ENCODE measurements at places on chromosomes 4 and X.

- DNase-seq, result no peak
Measured at GRCh38 chr4:95220205-95221175, 328.3 kb downstream of the UNC5C start.

DNA sequence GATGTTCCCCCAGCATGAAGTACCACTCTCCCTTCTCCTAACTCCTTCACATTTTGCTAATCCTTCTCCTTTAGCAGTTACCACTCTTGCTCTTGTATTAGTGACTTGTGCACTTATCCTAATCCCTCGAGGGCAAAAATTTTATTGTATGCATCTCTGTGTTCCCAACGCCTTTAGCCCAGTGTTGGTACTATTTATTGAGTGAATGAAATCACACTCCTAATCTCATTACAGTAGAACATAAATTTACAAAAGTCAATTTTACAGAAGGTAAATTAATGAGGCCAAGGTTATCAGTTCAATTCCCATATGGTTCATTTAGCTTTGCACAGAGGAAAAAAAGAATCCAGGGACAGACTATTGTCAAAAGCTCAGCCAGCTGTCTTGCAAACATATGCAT, 178.4 kb downstream of the NR3C2 start:
- DNase-seq, result no peak

GRCh38 chr4:118746251-118746919, 61.2 kb downstream of the METTL14 start:
- DNase-seq, result no peak

DNA sequence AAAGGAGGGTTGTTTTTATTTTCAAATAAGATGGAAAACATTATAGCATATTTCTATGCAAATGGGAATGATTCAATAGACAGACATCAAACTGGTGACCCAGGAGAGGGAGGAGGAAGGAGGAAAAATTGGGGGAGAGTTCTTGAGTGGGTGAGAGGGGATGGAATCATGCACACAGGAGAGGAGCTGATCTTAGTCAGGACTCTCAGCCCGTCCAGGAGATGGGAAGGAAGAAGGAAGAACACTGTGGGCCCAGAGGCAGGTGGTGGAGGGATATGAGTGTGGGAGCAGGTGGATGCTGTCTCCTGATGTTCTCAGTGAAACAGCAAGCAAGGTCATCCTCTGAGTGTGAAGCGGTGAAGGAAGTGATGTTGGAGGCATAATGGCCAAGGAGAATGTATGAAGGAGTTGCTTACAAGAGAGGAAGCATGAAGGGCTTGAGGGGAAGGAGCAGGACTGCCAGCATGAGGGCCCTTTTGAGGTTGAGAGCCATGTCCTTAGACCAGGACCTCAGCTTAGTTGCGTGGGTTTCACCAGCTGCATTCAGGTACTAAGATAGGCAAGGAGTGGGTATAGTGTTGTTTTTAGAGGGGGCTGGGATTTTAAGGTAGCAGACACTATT, 161.7 kb upstream of the NAP1L5 start:
- no peak for DNase-seq

DNA sequence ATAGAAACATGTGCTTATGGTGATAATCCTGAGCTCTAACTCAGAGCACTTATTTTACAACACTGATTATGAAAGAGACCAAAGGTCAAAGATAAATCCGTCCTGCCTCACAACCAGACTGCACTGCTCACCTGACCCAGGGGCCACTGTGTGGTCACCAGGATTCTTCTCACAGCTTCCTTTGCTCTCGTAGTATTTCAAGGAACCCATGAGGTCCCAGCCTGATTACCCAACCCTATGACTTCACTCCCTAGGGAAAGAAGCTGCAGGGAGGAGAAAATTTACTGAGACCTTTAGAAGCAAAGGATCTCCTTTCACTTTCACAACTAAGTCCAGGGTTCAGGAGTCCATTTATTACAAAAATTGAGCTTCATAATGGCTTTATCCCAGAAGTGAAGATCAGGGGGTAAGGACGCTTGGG, 9.6 kb downstream of the SLC25A5 start:
- peak; percentile 64 for DNase-seq

GRCh38 chrX:151984328-151984727, 9.9 kb upstream of the GABRE start:
- peak; percentile 79 for DNase-seq

GRCh38 chrX:12330841-12331240, 192.6 kb downstream of the FRMPD4 start:
- peak; percentile 3 for DNase-seq

- DNase-seq, result peak; percentile 36
Measured at GRCh38 chrX:123425904-123426303, 241.8 kb downstream of the GRIA3 start.

- no peak for DNase-seq
Measured at GRCh38 chrX:32599156-32599555, 612.2 kb downstream of the DMD start.

DNA sequence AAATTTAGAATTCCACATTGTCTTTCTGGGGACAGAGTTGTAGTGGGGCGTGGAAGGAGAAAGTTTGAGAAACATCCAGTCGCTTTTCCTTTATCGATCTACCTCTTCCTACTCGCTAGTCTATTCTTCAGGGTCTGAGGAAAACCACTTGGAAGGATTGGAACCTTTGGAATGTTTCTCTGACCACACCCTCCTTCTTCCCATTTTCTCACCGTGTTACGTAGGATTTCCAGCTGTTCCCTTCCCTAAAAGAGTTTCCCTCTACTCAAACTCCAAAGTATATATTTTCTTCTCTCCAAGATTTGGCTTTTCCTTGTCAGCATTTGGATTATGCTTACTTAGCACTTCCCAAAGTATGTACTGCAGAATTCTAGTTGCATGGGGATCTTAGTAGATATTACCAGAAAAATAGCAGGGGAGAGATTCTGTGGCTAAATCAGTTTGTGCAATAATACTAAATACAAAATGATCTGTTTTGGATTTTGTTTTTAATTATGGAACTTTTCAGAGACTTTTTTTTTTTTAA, 4.9 kb downstream of the ENPEP start:
- DNase-seq, result peak; percentile 60

GRCh38 chrX:73131877-73132276, 52.6 kb upstream of the PABPC1L2A start:
- DNase-seq, result no peak

DNA sequence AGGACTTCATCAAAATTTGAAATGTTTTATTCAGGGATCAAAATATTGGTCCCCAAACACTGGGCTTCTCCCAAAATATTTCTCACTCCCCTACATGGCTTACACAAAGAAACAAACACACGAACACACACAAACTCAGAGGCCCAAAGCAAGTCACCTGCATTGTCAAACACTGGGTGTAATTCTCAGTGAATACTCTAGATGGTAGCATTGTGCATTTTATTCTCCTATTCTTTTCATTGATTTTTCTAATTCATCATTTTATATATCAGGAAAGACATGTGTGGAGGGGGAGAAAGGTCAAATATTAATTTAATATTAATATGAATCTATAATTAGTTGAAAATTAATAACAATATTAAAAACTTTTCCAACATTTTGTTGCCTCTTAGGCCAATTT, 72.3 kb upstream of the TNMD start:
- peak; percentile 2 for DNase-seq
